ENCODE measurements at places on chromosomes 13 and 19. TPM values are rescaled to one million over a fixed set of nuclear protein-coding genes. Genes with fewer than 3 reads are reported as not detected.

DNA sequence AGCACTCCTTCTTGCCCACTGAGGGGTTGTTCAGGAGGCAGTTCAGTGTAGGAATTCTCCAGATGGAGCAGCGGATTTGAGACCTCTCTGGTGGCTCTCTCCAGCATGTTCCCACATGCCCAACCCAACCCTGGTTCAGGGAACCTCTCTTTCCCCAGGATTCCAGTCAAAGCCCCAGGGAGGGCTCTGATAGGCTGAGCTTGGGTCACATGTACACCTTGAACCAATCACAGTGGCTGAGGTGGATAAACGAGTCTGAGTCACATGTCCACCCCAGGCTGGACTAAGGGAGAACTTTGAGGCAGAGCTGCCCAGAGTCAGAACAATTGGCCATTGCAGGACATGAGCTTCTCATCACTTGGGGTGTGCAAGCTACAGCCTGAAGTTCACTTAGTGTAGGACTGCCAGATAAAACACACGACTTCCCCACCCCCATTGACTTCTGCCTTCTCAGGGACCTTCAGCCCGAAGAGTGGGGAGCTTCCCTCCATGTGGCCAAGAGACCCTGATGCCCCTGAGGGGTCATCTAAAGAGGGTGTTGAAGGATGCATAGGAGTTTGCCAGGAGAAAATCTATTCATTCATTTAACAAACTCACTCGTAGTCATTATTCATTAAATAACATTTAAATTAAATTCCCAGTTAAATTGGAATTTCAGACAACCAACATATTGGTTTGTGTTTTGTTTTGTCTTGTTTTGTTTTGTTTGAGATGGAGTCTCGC lies 4.0 kb upstream of the MAST3 start:
- DNase-seq = peak; percentile 60

- no peak for DNase-seq
These were observed 709.4 kb downstream of the PCDH9 start for GRCh38 chr13:66520511-66521355.

- DNase-seq = no peak
These were observed 1395.8 kb downstream of the SLITRK5 start for GRCh38 chr13:89066868-89067466.

DNA sequence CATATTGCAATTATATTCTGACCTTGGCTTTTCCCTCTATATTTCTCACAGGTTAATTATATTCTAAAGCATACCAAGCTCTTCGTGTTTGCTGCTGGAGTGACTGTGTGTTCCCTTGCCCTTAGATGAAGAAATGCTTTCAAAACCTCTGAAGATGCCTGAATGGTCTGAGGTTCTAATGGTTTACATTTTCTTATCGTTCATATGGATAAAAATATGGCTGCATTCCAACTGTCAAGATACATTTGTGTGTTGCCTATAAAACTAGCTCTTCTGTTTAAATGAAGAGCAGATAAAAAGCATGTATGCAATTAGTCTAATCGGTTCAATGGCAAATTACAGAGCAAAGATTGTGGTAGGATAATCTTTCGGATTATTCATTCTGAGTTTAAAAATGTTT lies 68.4 kb upstream of the ANKRD10 start:
- DNase-seq = no peak

DNA sequence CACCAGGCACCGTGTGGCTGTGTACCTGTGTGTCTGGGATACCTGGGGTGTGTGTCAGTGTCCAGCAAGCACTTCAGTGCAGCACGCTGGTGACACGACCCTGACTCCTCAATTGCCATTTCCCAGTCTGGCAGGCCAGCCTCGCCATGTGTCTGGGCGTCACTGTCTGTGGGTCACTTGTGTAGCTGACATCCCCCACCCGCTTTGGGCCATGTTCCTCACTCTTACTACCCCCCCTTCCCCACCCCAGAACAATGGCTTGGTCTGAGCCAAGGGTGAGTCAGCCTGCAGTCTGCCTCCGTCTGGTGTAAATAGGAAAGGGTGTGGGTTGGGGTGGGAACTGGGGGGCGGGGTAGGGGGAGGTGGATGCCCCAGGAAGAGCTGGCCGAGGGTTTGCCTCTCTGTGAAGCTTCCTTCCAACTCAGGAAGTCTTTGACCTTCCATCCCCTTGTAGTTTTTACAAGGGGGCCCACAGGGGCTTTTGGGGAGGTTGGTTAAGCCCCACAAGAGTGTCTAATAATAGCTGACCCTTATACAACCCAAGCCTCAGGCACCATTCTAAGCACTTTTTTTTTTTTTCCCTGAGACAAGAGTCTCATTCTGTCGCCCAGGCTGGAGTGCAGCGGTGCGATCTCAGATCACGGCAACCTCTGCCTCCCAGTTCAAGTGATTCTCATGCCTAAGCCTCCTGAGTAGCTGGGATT lies 17.6 kb downstream of the NOVA2 start:
- peak; percentile 80 for DNase-seq

GRCh38 chr13:86684402-86684801 lies 885.2 kb upstream of the SLITRK6 start:
- DNase-seq = no peak

- no peak for DNase-seq
These were observed 611.4 kb downstream of the PCDH9 start for GRCh38 chr13:66618702-66619101.

RFPL4A gene
- total RNA-seq = not detected

KLF1 gene
- total RNA-seq = not detected

Data from MG63 (cell line).